ENCODE measurements at places on chromosomes 16 and 17.

DNA sequence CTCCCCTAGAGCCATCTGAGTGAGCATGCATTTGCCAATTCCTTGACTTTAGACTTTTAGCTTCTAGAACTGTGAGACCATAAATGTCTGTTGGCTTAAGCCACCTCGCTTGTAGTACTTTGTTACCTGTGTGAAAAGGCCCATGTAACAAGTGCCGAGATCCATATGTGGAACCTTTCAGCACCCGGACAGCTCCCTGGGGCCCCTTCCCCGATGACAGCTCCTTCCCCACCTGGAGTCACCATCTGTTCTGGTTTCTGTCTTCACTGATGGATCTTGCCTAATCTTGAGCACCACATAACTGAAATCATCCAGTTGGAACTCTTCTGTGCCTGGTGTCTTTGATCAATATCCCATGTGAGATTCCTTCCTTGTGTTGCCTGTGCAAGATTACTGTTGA lies 78.9 kb upstream of the EEF2KMT start:
- DNase-seq: no peak

DNA sequence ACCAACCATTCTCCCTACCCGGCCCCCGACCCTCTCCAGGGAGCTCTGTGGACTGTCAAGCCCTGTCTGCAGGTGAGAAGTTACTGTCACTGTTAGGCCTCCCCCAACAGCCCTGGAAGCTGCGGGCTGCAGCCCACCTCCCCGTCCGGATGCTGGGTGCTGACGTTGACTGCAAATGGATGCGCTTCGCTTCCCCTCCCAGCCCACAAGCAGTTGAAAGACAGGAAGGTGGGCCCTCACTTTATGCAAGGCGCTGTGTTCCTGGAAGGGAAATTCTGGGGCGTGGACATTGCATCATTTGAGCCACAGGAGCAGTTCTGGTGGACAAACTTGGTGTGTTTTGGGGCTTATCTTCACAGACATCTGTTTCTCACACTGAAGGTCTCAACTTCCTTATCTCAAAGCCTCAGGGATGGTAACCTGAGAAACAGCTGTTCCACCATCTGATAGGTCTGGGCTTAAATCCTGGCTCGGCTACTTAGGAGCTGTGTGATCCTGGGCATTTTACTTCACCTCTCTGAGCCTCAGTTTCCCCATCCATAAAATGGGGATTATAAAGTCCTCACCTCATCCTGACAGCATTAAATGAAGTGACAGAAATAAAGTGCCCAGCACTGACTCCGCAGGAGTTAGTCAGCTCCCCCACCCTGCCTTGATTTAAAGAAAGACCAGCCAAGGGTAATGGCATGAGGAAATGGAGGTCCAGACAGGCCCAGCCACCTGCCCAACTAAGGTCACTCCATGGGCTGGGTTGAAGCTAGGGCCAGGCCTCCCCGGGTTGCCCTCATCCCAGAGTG lies 4.6 kb upstream of the DRC7 start:
- DNase-seq: no peak

DNA sequence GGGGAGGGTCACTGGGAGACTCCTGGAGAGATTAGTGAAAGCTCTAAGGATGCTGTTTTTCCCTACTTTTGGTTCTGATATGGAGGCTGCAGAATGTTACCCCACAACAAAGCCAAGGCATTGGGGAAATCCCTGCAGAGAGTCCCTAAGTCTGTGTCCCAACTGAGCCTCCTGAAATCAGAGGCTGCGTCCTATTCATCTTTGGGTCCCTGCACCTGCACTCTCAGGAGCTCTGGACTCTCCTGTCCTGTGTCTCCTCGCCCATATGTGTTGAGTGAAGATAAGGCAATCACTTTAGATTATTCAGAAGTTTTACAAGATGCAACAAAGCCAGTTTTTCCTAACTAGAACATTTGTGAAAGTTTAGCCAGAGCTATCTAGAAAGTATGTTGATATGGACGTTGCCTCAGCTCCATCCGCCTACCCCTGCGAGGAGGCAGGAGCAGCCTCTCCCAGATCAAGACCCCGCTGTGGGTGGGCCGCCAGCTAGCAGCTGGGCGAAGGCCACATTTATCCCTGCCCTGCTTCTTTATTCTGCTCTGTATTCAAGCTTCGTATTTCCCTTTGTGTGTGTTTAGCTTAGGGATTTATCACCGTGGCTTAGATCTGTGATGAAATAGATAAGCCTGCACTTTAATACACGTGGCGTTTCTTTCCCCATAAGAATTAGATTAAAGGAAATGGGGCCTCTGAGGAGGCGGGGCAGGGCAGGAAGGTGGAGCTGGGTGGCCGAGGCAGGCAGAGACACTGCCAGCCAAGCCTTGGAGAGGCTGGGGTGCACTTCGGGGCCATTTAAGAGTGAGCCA lies 37.4 kb downstream of the SHISA6 start:
- DNase-seq: no peak

GRCh38 chr17:50563092-50563511 lies 2.6 kb downstream of the CACNA1G start:
- DNase-seq: no peak

- no peak for DNase-seq
Observed at GRCh38 chr16:83833921-83834320, 26.1 kb downstream of the HSBP1 start.
